Heart right ventricle (tissue), 16 donors: ENCODE measurements at places on chromosomes 11 and 22. TPM values are rescaled to one million over a fixed set of nuclear protein-coding genes. Genes with fewer than 3 reads are reported as not detected.

GRCh38 chr11:42465623-42466022 lies 846.2 kb upstream of the API5 start:
- H3K4me1 ChIP-seq, result no peaks in the 10 kb centered on the region
- no peak overlapping the region for H3K27ac ChIP-seq
- DNase-seq, result no peak
- no peaks in the 10 kb centered on the region for H3K36me3 ChIP-seq
- H3K27me3 ChIP-seq, result no peaks in the 10 kb centered on the region

GRCh38 chr22:46202897-46203600 lies 47.0 kb downstream of the CDPF1 start:
- peaks cover 21% of the 10 kb centered on the region for H3K36me3 ChIP-seq
- H3K4me1 ChIP-seq, result peaks cover 5% of the 10 kb centered on the region
- H3K4me3 ChIP-seq, result no peak overlapping the region
- no peak for DNase-seq
- no peak overlapping the region for H3K27ac ChIP-seq

DNA sequence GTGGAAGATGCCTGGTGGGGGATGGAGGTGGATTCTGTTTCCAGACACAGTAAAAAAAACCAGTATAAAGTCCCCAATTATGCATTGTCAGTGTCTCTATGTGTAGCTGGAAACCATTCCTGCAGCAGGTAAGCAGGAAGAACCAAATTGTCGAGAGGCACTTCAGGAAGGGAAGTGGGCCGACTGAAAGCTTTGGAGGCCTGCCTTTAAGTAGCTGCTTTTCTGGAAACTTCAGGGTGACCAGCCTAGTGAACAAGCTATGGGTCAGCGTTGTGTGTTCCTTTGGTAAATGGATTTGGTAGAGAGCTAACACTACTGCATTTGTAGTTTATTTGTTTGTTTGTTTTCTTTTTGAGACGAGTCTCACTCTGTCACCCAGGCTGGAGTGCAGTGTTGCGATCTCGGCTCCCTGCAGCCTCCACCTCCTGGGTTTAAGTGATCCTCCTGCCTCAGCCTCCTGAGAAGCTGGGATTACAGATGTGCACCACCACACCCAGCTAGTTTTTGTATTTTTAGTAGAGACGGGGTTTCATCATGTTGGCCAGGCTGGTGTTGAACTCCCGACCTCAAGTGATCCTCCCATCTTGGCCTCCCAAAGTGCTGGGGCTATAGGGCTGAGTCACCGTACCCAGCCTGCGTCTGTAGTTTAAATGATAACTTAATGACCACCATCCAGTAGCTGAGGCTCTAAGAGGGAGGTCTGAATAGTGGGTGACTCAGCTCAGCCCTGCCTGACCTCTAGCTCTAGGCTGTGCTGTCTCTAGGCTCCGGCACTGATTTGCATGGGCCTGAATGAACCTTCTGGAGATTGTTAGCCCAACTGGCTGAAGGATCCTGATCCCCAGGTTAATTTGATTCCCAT lies 12.8 kb downstream of the PTPRJ start:
- H3K27ac ChIP-seq, result no peak overlapping the region
- no peaks in the 10 kb centered on the region for H3K36me3 ChIP-seq
- H3K27me3 ChIP-seq, result no peaks in the 10 kb centered on the region
- no peak overlapping the region for H3K4me3 ChIP-seq

DNA sequence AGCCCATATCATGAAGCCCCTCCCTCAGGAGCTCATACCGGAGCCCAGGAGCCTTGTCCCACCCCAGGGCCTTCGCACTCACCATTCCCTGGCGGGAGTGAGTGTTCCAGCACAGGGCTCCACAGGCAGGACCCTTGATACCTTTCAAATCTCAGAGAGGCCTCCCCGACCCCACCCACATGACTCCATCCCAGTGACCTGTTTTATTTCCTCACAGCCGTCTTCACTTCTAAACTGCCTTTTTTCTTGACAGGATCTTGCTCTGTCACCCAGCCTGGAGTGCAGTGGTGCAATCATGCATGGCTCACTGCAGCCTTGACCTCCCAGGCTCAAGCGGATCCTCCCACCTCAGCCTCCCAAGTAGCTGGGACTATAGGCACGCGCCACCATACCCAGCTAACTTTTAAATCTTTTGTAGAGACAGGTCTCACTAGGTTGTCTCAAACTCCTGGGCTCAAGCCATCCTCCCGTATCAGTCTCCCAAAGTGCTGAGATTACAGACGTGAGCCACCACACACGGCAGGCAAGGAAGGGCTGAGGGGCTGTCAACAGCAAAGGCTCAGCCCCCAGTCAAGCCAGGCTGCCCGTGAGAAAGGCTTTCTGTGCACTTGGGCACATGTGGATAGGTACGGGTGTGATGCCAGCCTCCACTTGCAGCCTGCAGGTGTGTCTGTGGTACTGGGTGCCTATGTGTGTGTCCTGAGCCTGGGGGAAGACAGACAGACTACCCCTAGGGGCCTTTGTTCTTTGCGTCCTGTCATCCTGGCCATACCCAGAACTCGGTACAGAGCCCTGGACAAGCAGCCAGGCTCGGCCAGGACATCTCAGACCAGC lies 9.3 kb downstream of the RPL3 start:
- H3K27ac ChIP-seq, result no peak overlapping the region
- H3K27me3 ChIP-seq, result no peaks in the 10 kb centered on the region
- H3K4me1 ChIP-seq, result peaks cover 40% of the 10 kb centered on the region

DNA sequence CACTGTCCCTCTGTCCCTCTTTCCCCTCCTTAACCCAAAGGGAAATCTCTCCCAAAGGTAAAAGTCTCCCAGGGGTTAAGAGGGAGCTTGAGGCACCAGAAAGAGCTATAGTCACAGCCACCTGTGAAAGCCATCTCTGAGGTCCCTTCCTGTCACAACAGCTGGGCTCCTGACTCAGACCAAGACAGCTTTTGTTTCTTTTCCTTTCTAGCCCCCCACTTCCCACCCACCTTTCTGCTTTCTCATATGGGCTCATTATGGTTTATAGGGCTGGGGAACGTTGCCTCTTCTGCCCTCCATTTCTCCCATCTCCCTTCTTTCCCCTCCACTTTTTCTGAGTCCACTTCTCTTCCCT lies 19.1 kb downstream of the MIF start:
- no peaks in the 10 kb centered on the region for H3K27me3 ChIP-seq
- H3K36me3 ChIP-seq, result no peaks in the 10 kb centered on the region
- peak overlapping the region; percentile 64 for H3K4me3 ChIP-seq
- H3K27ac ChIP-seq, result peak overlapping the region; percentile 93

The LRRC56 gene
- total RNA-seq, result 0.46 TPM

- H3K4me1 ChIP-seq, result peaks cover 3% of the 10 kb centered on the region
- DNase-seq, result no peak
- H3K4me3 ChIP-seq, result no peak overlapping the region
Observed at GRCh38 chr11:68897441-68897840, 6.2 kb downstream of the MRPL21 start.

- H3K27me3 ChIP-seq, result no peaks in the 10 kb centered on the region
- H3K4me3 ChIP-seq, result no peak overlapping the region
- H3K4me1 ChIP-seq, result peaks cover 11% of the 10 kb centered on the region
- no peak for DNase-seq
Observed at GRCh38 chr11:113896156-113896879, 8.3 kb upstream of the HTR3B start.

DNA sequence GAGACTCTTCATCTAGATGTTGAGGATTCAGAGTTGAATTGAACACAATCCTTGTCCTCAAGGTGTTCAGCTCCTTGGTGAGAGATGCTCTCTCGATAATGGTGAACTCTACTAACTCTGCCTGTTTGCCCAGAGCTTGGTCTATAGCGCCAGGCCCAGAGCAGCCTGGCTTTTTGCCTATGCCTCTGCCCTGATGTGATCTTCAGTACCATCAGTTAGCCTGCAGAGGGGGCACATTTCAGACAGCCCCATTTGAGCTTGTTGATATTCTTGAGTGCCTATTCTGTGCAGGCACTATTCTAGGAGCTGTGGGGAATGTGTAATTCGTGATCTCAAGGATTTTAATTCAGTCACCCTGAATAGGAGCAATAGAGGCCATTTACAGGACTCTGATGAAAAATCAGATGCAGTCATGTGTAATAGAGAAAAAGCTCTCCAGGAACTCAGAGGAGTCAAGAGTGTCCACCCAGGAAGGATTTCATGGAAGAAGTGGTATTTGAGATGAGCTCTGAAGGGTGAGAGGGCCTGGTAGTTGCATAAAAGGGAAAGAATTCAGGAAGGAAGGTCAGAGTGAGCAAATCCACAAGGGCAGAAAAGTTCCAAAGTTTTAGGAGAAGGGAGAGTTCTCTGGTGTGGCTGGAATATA lies 19.3 kb downstream of the GTPBP1 start:
- no peak for DNase-seq
- peaks cover 100% of the 10 kb centered on the region for H3K36me3 ChIP-seq
- peaks cover 11% of the 10 kb centered on the region for H3K4me1 ChIP-seq
- no peak overlapping the region for H3K4me3 ChIP-seq
- no peak overlapping the region for H3K27ac ChIP-seq

GRCh38 chr11:44977493-44977984 lies 26.9 kb upstream of the TP53I11 start:
- H3K4me3 ChIP-seq, result no peak overlapping the region
- H3K27me3 ChIP-seq, result no peaks in the 10 kb centered on the region
- H3K27ac ChIP-seq, result peak overlapping the region; percentile 51
- H3K36me3 ChIP-seq, result no peaks in the 10 kb centered on the region
- peaks cover 42% of the 10 kb centered on the region for H3K4me1 ChIP-seq

GRCh38 chr11:65363770-65364169 lies 9.2 kb downstream of the TIGD3 start:
- H3K4me3 ChIP-seq, result no peak overlapping the region
- H3K36me3 ChIP-seq, result no peaks in the 10 kb centered on the region
- H3K4me1 ChIP-seq, result peaks cover 14% of the 10 kb centered on the region
- no peak for DNase-seq
- H3K27me3 ChIP-seq, result no peaks in the 10 kb centered on the region

The TRPT1 gene
- 80.2 TPM for total RNA-seq

DNA sequence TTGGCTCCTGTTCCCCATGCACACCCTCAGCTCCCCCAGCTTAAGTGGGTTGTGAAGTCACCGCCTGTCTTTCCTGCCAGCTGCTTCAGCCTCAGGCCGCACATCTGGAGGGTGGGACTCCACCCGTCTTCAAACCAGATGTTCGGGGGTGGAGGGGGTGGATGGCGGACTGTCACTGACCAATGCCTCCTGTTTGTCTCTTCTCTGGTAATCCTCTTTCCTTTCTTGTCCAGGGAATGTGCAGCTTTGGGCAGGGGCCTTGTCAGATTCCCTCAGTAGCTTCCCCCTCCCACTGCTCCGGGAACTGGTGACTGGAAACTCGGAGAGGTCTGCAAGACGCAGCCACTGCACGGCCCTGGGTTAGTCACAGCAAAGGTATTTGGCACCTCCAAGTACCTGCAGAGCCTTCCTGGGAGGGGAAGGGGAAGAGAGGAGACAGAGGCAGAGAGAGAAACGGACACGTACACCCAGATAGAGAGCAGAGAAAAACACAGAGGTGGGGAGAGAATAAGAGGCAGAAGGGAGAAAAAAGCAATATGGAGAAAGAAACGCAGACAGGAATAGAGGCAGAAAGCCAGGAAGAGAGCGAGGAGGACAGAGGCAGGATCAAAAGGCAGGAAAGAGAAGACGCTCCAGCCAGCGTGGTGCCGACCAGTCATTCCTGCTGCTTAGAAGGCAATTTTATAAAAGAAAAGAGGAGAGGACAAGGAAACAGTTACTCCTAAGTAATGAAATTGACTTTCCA lies 56.1 kb upstream of the TIMP3 start:
- H3K27ac ChIP-seq, result peak overlapping the region; percentile 79
- H3K36me3 ChIP-seq, result no peaks in the 10 kb centered on the region
- H3K27me3 ChIP-seq, result no peaks in the 10 kb centered on the region
- H3K4me1 ChIP-seq, result peaks cover 30% of the 10 kb centered on the region
